ENCODE measurements at places on chromosomes 16 and 17. TPM values are rescaled to one million over a fixed set of nuclear protein-coding genes. Genes with fewer than 3 reads are reported as not detected.

- no peaks in the 10 kb centered on the region for H3K36me3 ChIP-seq
- peaks cover 21% of the 10 kb centered on the region for H3K4me1 ChIP-seq
These were observed 290.4 kb downstream of the TOX3 start for GRCh38 chr16:52256310-52257078.

DNA sequence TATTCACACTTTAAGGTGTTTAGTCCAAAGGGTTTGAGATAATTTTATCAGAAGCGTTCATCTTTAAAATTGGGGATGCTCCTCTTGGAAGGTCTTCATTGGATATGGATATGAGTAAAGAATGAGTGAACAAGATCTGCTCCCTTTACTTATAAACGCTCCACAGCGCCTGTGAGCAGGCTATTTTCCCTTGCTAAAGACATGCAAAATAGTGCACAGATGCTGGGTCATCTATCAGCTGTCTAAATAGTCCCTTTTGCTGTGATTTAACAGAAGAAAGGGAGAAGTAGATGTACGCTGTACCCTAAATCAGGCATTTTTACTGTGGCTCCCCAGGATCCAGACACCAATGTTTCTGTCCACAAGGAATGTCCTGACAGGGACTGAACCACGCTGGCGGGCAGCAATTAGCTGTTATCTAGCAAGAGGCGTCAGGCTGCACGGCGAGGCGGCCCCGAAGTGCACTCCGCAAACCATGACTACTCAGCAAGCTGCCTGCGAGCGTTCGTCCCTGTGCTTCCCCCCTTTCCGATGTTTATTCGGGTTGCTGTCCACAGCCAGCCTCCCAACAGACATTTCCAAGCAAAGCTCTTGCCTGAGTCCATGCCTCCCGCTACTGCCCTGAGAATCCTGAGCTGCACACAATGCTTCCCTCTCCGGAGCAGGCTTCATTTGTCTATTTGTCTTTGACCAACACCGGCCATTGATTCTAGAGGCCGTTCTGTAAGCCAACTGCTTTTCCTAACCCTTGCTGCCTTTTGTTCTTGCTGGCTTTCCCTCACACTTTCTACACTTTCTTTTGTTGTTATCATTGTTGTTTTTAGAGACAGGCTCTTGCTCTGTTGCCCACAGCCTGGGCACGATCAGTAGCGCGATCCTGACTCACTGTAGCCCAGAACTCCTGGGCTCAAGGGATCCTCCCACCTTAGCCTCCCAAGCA lies 55.7 kb upstream of the CNEP1R1 start:
- peaks cover 48% of the 10 kb centered on the region for H3K27me3 ChIP-seq
- no peaks in the 10 kb centered on the region for H3K4me1 ChIP-seq
- no peak for DNase-seq
- no peaks in the 10 kb centered on the region for H3K36me3 ChIP-seq
- no peak overlapping the region for H3K4me3 ChIP-seq
- H3K27ac ChIP-seq: no peak overlapping the region

- H3K27me3 ChIP-seq: no peaks in the 10 kb centered on the region
- no peak for DNase-seq
- H3K36me3 ChIP-seq: no peaks in the 10 kb centered on the region
- H3K27ac ChIP-seq: peak overlapping the region; percentile 99
These were observed 13.7 kb downstream of the RARA start for GRCh38 chr17:40322358-40323315.

- peaks cover 17% of the 10 kb centered on the region for H3K4me1 ChIP-seq
- H3K27me3 ChIP-seq: peaks cover 3% of the 10 kb centered on the region
- DNase-seq: no peak
- peak within 1 kb of the TSS; percentile 76 for H3K27ac ChIP-seq
- no peaks in the 10 kb centered on the region for H3K36me3 ChIP-seq
- H3K4me3 ChIP-seq: peak within 1 kb of the TSS; percentile 79
These were observed at the start of gene GLTPD2 for GRCh38 chr17:4788807-4789700. Gene GLTPD2, plus strand, starts transcription at chr17:4788964. Its CDS starts 48 bp downstream, at chr17:4789012.

- H3K27ac ChIP-seq: peak overlapping the region; percentile 57
- peaks cover 23% of the 10 kb centered on the region for H3K36me3 ChIP-seq
These were observed 51.6 kb downstream of the N4BP1 start for GRCh38 chr16:48558371-48558841.

DNA sequence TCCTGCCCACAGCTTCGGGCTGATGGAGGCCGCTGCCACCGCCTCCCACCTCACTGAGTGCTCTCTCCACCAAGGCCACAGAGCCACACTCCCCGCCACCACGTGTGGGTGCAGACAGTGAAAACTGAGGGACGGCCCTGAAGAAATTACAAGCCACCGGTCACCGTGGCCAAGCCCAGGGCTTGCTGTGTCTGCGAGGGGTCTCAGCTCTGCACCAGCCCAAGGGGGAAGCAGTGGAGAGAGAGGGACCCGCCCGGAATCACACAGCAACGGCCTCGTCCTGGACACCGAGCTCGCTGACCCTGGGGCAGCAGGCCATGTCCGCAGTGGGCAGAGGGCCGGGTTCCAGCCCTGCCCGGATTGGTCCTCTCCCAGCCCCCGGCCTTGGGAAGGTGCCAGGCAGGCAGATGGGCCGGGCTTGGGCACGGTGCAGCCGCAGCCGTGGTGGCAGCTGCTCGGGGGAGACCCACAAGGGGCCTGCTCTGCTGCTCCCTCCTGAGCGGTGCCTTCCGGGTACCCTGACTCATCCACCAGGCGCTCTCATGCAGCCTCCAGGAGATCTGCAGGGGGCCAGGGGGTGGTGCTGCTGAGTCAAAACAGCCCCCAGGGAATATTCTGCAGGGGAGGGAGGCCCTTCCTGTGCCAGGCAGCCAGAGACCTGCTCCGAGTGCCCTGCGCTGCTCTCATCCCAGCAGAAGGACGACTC lies 52.0 kb downstream of the CBFA2T3 start:
- peak overlapping the region; percentile 27 for H3K27ac ChIP-seq
- H3K36me3 ChIP-seq: no peaks in the 10 kb centered on the region
- no peaks in the 10 kb centered on the region for H3K27me3 ChIP-seq
- H3K4me3 ChIP-seq: no peak overlapping the region
- DNase-seq: peak; percentile 94
- peaks cover 41% of the 10 kb centered on the region for H3K4me1 ChIP-seq

GRCh38 chr17:63850401-63850800 lies 7.9 kb upstream of the SMARCD2 start:
- no peak overlapping the region for H3K27ac ChIP-seq

GRCh38 chr17:28751600-28752366 lies 8.0 kb downstream of the TRAF4 start:
- H3K27ac ChIP-seq: no peak overlapping the region
- peaks cover 17% of the 10 kb centered on the region for H3K4me1 ChIP-seq
- H3K36me3 ChIP-seq: peaks cover 17% of the 10 kb centered on the region
- no peaks in the 10 kb centered on the region for H3K27me3 ChIP-seq
- no peak for DNase-seq
- no peak overlapping the region for H3K4me3 ChIP-seq

GRCh38 chr17:50550661-50551432 lies 3.9 kb downstream of the SPATA20 start:
- no peak overlapping the region for H3K4me3 ChIP-seq
- peaks cover 2% of the 10 kb centered on the region for H3K36me3 ChIP-seq
- no peaks in the 10 kb centered on the region for H3K27me3 ChIP-seq

GRCh38 chr16:67537270-67537635 lies 8.6 kb downstream of the RIPOR1 start:
- H3K4me1 ChIP-seq: peaks cover 50% of the 10 kb centered on the region
- no peaks in the 10 kb centered on the region for H3K27me3 ChIP-seq
- peaks cover 14% of the 10 kb centered on the region for H3K36me3 ChIP-seq

DNA sequence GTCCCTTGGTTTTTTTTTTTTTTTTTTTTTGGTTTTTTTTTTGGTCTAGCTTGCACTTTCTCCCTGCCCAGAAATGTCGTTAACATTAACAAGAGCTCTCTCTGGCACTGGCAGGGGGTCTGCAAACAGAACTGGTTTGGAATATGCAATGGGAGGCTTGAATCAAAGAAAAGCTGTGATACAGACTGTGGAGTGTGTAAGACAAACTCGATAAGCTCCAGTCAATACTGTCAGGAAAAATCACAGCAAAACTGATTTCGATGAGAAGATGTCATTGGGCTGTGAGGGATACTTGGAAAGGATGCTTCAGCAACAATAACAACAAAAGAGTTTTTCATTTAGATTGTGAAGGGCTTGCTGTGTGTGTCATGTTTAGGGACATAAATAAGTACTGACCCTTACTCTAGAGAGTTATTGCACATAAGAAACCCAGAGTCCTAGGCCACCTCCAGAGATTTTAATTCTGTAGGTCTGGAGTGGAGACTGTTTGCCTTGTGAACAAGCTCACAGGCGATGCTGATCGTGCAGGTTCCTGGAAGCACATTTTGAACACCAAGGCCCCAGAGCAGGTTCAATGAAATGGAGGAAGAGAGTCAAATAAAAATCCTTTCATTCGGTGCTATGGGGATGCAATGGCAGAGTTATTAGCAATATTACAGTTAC lies 470.7 kb upstream of the RBFOX1 start:
- no peak overlapping the region for H3K4me3 ChIP-seq
- H3K27ac ChIP-seq: no peak overlapping the region
- DNase-seq: no peak
- no peaks in the 10 kb centered on the region for H3K27me3 ChIP-seq
- H3K36me3 ChIP-seq: peaks cover 2% of the 10 kb centered on the region
- H3K4me1 ChIP-seq: no peaks in the 10 kb centered on the region

CX3CL1 gene
- total RNA-seq: 2.3 TPM

CSH2 gene
- not detected for total RNA-seq

MYH11 gene
- total RNA-seq: 1.9 TPM

KRT16 gene
- 1.4 TPM for total RNA-seq

CLDN7 gene
- 0.89 TPM for total RNA-seq

HP gene
- total RNA-seq: not detected

PAQR4 gene
- total RNA-seq: 11.9 TPM

CDH11 gene
- 587 TPM for total RNA-seq

KRTAP9-4 gene
- not detected for total RNA-seq
